ENCODE measurements at places on chromosomes 1 and 21.
A peak's percentile ranks its signal among the peaks of the same experiment; 100 is the strongest.

GRCh38 chr21:37153196-37153934, 80.3 kb downstream of the TTC3 start:
- no peak for DNase-seq

- DNase-seq, result no peak
Measured at GRCh38 chr1:205243350-205244191, 15.8 kb downstream of the TMCC2 start.

- DNase-seq, result no peak
Measured at GRCh38 chr1:184648856-184649201, 105.8 kb downstream of the EDEM3 start.

DNA sequence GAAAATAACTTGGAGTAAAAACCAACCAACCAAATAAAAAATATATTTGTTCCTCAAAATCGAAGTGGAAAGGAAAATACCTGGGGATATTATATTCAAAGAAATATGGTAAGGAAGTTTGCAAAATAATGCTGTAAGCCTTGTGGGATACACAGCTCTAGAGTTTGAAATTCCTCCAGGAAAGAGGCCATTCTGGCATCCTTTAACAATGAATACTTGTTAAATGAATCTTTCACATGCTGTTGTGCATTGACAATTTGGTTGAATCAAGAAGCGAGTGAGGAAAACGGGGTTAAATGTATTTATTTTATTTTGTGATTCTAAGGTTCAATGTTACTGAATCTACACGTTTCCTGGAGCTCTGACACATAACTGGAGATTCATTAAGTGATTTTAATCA, 30.5 kb upstream of the NTNG1 start:
- DNase-seq, result no peak

GRCh38 chr1:21823980-21824702, 12.1 kb downstream of the LDLRAD2 start:
- no peak for DNase-seq

- DNase-seq, result peak; percentile 3
Measured at GRCh38 chr1:2344744-2345296, 46.5 kb downstream of the MORN1 start.

GRCh38 chr1:29420202-29420601, 183.9 kb downstream of the PTPRU start:
- no peak for DNase-seq

GRCh38 chr21:25368531-25368930, 238.8 kb downstream of the MRPL39 start:
- DNase-seq, result no peak

GRCh38 chr21:24456358-24456757, 1150.9 kb downstream of the MRPL39 start:
- DNase-seq, result no peak

GRCh38 chr21:43930074-43930847, 65.2 kb downstream of the AGPAT3 start:
- DNase-seq, result no peak

- no peak for DNase-seq
Measured at GRCh38 chr1:89069951-89070350, 4.9 kb upstream of the GBP1 start.

- DNase-seq, result no peak
Measured at GRCh38 chr1:110208916-110209645, 1.0 kb upstream of the KCNC4 start.

DNA sequence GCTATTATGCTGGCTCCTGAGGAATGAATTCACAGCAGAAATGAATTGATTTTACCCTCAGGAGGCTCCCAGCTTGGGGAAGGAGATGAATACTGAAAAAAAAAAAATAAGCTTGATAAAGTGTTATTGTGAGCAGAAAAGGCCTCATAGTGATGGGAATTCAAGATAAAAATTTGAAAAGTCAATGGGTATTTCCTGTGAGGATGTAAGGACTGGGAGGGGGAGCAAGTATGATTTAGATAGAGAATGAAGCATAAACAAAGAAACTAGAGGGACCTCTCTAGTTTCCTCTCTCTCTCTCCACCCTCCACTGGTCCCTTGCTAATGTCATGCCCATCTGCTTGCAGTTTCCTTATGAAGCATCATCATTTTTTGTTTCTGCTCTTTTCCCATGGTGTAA, 439.0 kb upstream of the PLXNA2 start:
- no peak for DNase-seq

DNA sequence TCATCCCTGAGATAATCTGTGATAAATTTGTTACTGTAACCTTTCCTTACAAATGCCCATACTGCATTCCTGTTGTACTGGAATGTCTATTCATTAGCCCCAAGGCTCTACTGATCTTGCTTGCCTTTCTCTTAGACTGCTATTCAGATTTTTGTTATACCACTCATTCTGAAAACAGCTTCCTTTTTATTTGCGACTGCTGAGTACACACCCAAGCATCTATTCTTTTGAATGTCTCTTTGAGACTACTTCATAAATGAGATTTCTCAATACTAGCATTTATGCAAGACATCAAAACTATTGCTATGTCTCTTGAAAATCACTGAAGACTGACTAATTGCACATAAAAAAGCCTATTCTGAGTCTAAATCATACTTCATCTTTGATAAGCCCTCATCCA, 38.6 kb downstream of the DENND1B start:
- DNase-seq, result no peak

DNA sequence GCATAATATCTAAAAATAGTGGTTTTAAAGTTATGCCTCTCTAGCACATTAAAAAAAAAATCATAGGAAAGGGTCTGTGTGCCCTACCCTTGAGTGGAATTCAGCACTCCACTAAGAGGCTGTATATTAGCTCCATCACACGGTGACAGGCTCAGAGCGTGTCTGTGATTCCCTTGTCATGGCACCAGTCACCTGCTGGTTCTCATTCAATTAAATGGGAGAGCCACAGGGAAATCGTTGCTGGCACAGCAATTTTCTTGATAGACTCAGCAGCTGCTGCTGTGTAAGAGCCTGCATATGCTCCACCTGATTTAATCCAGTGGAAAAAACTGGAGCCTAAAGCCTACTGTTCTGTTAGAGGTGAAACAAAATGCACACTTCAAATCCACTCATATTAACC, 9.5 kb downstream of the ATP6V1G3 start:
- DNase-seq, result no peak

DNA sequence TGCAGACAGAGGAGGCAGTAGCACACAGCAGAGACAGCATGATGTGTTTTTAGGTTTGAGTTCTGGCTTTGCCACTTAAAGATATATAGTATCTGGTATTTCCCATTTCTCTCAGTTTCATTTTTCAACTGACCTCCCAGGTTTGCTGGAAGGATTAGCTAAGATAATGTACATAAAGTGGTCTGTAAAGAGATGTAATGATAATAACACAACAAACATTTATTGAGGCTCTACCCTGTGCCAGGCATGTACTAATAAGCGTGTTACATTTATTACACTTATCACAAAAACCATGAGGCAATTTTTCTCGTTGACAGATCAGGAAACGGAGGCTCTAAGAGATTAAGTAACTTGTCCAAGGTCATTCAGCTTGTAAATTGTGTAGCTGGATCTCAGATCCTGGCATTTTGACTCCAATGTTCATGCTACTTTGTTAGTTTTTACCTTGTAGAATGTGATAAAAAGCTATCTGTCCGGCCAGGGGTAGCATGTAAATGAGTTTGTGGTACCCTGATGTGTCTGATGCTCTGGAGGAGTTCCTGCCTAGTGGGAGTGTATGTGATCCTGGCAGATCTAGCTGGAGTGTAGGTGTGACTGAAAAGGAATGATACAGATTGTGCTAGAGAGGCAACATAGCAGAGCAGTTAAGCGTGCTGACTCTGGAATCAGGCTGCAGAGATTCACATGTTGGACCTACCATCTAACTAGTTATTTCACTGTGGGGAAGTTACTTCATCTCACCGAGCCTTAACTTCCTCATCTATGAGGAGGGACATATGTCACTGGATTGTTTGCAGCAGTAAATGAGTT, 146.6 kb downstream of the VPS13D start:
- DNase-seq, result no peak

DNA sequence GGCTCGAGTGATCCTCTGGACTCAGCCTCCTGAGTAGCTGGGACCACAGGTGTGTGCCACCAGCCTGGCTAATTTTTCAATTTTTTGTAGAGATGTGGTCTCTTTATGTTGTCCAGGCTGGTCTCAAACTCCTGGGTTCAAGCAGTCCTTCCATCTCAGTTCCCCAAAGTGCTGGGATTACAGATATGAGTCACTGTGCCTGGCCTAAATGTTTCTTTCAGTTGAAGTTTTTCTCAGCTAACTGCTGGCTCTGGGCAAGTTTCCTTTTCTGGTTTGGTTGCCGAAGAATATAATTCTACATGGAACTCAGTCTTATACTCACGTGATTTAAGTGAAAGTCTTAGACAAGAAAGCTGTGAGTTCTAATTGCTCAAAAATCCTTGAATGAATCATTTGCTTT, 57.0 kb downstream of the SASS6 start:
- DNase-seq, result no peak

DNA sequence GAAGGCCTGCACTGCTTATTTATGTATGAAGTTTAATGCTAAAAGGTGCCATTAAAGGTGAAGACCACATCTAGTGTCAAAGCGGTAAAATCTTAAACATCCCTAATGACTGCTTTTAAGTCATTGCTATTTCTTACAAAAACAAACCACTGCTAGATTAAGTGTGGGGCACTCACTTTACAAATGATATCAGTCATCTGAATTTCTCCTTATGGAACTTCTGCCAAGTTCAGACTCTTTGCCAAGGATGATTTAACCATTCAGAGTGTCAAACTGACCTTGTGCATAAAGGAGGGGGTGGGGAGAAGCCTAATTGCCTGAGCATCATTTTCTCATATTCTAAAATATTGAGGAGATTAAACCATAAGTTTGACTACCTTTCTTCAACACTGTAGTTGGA, 271.5 kb downstream of the TGFB2 start:
- no peak for DNase-seq

- DNase-seq, result no peak
Measured at GRCh38 chr1:170395149-170395548, 136.8 kb upstream of the GORAB start.

- DNase-seq, result no peak
Measured at GRCh38 chr1:45005761-45006160, 5.4 kb downstream of the HECTD3 start.

GRCh38 chr1:26787381-26787705, 407 bp upstream of the PIGV start:
- no peak for DNase-seq

DNA sequence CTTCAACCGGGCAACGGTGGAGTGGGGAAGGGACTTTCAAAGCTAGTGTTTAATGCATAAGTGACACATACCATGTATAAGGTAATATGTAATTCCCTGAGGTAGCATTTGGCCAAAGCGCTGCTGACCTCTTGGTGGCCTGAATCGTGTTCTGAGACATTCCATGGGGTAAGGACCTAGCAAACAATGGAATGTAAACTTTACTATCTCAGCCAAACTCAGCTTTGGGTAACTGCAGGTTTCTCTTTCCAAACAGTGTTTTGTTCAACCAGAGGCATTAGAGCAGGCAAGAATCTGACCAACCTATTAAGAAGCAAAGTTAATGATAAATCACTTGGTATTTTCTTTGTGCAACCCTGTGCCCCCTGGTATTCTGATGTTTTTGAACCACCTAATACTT, 22.0 kb downstream of the TGFB2 start:
- DNase-seq, result no peak

DNA sequence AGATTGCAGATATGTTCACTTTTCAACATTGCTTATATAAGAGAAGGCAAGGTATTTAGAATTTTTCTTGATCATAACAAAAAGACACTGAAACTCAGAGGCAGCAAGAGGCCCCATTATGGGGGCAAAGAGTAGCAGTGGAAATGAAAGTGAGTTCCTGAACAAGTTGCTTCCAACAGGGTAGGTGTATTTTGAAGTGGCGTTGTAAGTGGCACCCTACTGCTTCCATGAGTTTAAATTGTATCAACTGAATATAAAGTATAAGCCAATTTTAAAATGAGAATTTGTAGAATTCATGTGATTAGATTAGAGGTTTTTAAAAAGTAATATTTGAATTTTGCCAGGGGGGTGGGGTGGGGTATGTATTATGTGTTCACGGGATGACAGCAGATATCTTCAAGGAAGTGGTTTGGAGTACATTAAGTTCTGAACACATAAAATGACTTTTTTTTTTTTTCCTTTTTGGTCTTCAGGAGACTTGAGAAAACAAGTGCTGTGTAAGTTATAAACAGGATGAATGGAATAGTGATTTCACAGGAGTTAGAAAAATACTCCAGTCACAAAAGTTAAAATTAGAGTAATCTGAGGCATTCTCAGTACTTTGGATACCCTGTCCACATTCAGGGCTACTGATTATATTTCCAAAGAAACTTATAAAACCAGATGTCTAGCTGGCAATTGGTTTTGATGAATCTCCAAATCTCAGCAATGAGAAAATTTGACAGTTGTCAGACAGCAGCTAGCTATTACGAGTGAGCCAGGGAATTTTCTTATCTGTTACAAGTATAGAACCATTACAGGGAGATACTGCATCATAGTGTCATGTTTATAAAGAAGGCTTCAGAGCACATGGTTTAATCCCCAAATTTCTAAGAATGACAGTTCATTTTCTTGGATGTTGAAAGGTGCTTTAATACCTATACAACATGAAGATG, 182.0 kb downstream of the ST6GALNAC3 start:
- no peak for DNase-seq

DNA sequence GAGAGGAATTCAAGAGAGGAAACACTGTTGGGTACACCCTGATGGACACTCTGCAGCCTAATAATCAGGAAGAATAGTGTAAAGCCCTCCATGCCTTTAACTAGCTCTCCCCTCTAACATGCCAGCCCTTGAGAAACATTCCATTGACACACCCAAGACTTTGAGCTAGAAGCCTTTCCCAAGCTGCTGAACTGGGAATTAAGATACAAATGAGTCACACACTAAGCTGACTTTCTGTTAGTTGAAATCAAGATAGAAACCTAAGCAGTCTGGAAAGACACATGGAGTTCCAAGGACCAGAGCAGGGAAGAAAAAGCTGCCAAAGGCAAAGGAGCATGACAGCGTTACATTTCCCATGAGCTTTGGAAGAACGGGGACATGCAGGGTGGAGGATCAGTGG, 380.8 kb downstream of the NPHP4 start:
- no peak for DNase-seq

DNA sequence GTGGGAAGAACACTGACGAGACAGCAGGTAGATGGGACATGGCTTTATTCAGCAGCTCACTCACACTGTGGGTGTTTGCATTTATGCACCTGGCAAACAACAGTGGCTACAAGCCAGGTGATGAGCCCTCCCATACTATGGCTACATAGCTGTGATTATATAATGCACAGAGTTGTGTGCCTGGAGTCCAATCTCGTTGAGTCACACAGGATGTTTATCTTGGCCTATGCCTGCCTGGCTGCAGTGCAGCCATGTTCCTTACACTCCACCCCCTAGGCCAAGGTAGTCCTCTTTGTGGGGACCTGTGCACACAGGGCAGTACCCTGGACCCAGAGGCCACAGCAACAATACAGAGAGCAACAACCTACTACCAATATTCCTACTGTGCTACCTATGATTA, 1643.8 kb downstream of the MRPL39 start:
- no peak for DNase-seq

- no peak for DNase-seq
Measured at GRCh38 chr1:177525176-177525575, 354.4 kb downstream of the BRINP2 start.
